Effector memory CD8-positive, alpha-beta T cell (primary cell): ENCODE measurements at places on chromosomes 6 and 20.

- no peak overlapping the region for H3K27ac ChIP-seq
- no peak overlapping the region for H3K4me3 ChIP-seq
- DNase-seq: no peak
- no peaks in the 10 kb centered on the region for H3K4me1 ChIP-seq
- no peaks in the 10 kb centered on the region for H3K36me3 ChIP-seq
These were observed 56.9 kb downstream of the RAMACL start for GRCh38 chr6:166529586-166529985.

DNA sequence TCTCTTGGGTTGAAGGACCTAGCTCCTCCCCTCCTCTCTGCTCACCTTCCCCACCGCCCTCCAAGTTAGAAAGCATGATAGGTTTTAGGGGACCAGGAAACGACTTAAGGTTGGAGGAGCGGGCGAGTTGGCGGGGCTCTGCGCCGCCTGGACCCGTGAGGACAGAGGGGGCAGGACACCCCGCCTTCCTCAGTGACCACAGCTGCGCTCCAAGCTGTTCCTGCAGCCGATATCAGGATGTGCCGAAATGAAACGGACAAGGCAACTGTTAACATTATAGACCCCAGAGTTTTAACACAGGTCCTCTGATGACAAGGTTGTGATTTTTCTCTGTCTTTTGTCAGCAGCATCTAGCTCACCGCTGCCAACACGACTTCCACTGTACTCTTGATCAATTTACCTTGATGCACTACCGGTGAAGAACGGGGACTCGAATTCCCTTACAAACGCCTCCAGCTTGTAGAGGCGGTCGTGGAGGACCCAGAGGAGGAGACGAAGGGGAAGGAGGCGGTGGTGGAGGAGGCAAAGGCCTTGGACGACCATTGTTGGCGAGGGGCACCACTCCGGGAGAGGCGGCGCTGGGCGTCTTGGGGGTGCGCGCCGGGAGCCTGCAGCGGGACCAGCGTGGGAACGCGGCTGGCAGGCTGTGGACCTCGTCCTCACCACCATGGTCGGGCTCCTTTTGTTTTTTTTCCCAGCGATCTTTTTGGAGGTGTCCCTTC is at the start of gene GRM1:
GRM1 (plus strand) TSS at position 212 of the 722 bp plus-strand sequence; CDS start at position 668, 456 bp downstream.
- H3K27me3 ChIP-seq: peaks cover 70% of the 10 kb centered on the region
- no peak within 1 kb of the TSS for H3K27ac ChIP-seq
- H3K4me1 ChIP-seq: no peaks in the 10 kb centered on the region
- no peaks in the 10 kb centered on the region for H3K36me3 ChIP-seq
- no peak within 1 kb of the TSS for H3K4me3 ChIP-seq
- no peak for DNase-seq

- peaks cover 7% of the 10 kb centered on the region for H3K4me1 ChIP-seq
- peak; percentile 3 for DNase-seq
- peak overlapping the region; percentile 59 for H3K4me3 ChIP-seq
- H3K36me3 ChIP-seq: no peaks in the 10 kb centered on the region
- peaks cover 11% of the 10 kb centered on the region for H3K27me3 ChIP-seq
These were observed 1.0 kb downstream of the LRP11 start for GRCh38 chr6:149862922-149863697.

GRCh38 chr6:34908194-34908593 is 19.1 kb downstream of the ANKS1A start:
- H3K27me3 ChIP-seq: no peaks in the 10 kb centered on the region
- H3K27ac ChIP-seq: no peak overlapping the region
- H3K4me1 ChIP-seq: peaks cover 29% of the 10 kb centered on the region
- H3K36me3 ChIP-seq: peaks cover 6% of the 10 kb centered on the region
- H3K4me3 ChIP-seq: no peak overlapping the region

DNA sequence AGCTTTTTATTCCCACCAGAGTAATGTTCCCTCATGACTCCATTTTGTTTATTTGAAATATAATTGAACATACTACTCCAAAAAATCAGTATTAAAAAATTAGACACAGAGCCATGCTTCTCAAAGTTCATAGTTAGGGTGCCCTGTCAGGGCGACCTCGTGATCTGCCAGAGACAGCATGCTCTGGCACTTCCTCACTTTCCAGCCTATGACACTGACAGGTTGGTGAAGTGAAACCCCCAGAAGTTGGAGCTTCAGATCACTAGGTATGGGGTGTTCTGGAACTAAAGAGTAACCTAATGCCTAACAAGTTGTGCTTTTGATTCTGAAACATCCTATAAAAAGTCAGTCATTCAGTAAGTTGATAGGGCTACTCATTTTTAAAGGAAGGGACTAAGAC is 93.0 kb downstream of the TBC1D7 start:
- no peak overlapping the region for H3K27ac ChIP-seq
- H3K36me3 ChIP-seq: peaks cover 2% of the 10 kb centered on the region
- no peak for DNase-seq
- H3K4me3 ChIP-seq: no peak overlapping the region
- peaks cover 13% of the 10 kb centered on the region for H3K27me3 ChIP-seq
- H3K4me1 ChIP-seq: peaks cover 4% of the 10 kb centered on the region

- H3K27ac ChIP-seq: no peak overlapping the region
- H3K36me3 ChIP-seq: no peaks in the 10 kb centered on the region
- no peaks in the 10 kb centered on the region for H3K4me1 ChIP-seq
- no peak overlapping the region for H3K4me3 ChIP-seq
- peaks cover 51% of the 10 kb centered on the region for H3K27me3 ChIP-seq
These were observed 227.0 kb upstream of the CST7 start for GRCh38 chr20:24721891-24722568.

DNA sequence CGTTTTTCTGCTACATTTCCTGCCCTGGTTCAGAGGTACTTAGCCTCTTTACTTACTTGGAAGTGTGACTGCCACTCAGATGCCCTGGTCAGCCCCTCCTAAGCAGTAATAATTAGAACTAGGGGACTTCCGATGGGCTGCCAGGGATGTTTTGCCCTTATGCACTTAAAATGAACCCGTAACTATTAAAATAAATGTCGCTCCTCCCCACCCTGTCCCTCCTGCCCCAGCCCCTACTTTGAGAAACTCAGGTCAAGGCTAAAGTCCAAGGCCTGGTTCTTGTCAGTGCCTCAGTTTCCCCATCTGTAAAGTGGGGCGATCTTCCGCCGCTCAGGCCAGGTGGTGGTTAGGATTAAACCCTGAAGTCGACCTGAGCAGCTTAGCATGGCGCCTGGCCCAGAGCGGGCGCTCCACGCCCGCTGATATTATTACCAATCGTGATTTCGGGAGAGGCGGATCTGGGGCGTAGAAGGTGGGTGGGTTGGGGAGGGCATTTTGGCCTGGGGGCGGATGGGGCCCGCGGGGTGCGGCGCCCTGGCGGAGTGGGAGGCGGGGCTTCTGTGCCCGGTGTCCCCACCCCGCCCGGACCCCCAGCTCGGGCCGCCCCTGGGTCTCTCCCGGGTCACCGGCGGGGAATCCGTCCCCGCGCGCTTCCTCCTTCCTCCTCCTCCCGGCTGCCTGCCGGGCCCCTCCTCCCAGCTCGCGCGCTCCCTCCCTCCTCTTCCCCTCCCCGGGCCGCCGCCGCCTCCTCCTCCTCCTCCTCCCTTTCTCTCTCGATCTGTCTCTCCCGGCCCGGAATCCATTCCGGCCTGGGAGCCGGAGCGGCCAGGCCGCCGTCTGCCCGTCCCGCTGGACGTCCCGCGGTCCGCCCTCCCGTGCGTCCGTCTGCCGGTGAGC is at the start of gene SRC:
SRC (plus strand) TSS at position 802 of the 897 bp plus-strand sequence. CDS start 38,014 bp downstream, outside the sequence.
- H3K4me1 ChIP-seq: peaks cover 8% of the 10 kb centered on the region
- H3K27ac ChIP-seq: peak within 1 kb of the TSS; percentile 56

DNA sequence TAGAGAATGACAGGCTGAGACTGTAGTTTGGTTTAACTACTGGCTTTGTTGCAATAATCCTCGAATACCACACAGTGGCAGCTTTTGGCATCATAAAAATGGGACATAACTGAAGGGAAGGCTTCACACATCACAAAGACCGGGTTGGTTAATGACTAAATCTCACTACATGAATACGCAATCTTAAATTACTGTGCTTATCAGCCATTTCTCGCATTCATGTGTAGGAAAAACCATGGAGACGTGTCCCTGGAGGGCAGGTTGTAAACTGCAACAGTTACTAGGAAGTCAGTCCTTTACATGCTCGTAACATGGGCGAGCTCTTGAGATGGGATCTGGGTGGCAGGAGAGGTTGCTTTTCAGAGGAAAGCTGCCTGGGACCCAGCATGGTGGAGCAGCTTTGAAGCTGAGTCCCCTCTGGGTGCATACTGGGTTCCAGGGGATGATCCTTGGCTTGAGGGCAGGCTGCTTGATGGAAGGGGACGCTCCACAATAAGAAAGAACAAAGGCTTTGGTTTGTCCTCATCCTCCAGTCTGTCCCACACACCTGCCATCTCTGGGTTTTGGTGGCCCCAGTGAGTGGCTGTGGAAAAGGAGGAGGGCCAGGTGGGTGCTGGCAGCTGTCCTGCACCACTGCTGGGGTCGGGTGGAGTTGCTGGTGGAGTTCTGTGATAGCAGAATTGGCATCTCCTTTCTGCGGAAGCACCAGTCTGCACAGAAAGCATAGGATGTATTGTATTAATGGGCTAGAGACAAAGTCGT is 2.1 kb downstream of the RPS21 start:
- peaks cover 30% of the 10 kb centered on the region for H3K4me1 ChIP-seq
- H3K27ac ChIP-seq: no peak overlapping the region
- H3K36me3 ChIP-seq: peaks cover 43% of the 10 kb centered on the region

DNA sequence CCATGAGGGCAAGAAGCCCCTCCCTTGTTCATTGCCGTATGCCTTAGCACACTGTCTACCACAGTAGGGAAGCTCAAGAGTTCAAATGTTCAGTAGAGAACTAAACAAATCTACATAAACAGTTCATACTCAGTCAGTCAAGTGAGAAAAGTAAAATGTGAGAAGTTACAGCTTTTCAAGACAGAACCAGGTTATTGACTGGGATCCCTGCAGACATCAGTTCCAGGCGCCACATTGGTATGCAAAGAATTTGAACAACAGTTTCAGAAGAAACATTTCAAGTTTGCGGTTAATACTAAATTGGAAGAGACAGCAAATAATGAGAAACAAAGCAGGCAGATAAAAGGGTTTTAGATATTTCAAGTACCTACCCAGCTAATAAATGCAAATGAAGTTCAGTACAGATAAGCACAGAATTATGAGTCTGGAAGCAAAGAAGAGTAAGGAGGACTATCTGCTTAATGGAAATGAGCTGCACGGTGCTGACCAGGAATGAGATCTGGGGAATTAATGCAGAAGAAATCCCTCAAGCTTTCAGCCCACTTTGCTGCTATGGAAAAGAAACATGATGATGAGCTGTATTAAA is 246.2 kb downstream of the HACE1 start:
- H3K4me3 ChIP-seq: no peak overlapping the region
- no peak overlapping the region for H3K27ac ChIP-seq
- no peaks in the 10 kb centered on the region for H3K4me1 ChIP-seq
- no peak for DNase-seq

DNA sequence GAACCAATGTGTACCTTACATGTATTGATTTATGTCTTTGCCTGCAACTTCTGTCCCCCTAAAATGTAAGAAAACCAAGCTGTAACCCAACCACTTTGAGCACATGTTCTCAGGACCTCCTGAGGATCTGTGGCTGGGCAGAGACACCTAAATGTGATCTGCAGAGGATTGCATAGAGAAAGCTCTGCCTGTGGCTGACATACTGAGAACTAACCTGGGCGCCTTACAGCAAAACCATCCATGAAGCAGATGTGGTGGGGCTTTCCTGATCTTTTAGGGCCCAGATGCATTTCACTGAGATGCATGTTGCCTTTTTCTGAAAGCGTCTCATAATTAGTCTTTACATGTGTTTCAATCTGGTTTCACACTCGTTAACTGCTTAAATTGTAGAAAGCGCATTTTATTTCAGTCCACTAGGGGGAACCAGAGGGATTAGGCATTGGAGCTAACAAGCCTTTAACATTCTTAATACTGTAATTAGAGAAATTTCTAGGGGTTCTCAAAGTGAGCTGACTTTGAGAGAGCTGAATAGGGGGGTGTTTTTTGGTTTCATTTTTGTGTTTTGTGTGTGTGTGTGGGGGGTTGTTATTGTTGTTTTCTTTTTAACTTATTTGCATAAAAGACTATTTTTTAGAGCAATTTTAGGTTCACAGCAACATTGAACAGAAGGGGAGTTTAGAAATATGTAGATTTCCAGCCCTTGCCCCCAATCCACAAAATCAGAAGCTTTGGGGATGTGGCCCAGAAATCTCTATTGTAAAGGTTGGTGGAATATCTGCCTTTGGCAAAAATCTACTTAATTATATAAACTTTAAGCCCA is 50.9 kb upstream of the FAM184A start:
- H3K4me3 ChIP-seq: no peak overlapping the region
- H3K36me3 ChIP-seq: no peaks in the 10 kb centered on the region
- peak; percentile 26 for DNase-seq
- no peaks in the 10 kb centered on the region for H3K27me3 ChIP-seq
- H3K27ac ChIP-seq: no peak overlapping the region

DNA sequence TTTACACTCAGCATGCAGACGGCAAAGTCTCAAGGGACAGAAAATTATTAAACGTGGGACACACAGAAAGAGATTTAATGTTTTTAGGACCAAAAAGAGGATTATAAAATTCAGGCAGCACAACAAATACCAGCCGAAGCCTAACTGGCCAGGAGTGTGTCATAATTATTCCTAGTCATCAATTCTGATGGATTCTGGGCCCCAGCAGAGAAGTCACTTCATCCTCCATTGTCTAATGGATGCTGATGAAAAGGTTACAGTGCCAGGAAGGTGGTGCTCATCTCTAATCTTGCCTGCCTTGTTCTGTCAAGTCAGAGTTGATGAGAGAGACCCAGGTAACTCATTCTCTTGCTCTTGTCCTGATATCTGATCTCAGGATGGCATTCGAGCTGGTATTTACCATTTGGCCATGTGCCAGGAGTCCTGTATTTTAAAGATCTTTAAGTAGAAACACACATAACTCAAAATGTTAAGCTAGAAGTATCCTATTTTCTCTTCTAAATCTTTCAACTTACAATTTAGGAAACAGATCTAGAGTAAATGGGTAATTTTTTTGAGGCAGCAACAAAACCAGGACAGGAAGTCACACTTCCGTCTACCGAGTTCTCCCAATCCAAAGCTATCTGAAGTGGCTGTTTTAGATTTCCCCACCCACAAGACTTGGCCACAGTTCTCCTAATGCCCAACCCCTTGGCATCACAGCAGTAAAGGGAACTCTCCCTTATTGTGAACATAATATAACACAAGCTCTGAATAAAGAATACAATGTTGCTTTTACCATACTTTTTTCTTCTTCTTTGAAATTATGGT is 50.0 kb downstream of the ADAT2 start:
- H3K27me3 ChIP-seq: no peaks in the 10 kb centered on the region
- peak overlapping the region; percentile 61 for H3K27ac ChIP-seq
- H3K36me3 ChIP-seq: peaks cover 8% of the 10 kb centered on the region
- peak; percentile 5 for DNase-seq
- peak overlapping the region; percentile 43 for H3K4me3 ChIP-seq

DNA sequence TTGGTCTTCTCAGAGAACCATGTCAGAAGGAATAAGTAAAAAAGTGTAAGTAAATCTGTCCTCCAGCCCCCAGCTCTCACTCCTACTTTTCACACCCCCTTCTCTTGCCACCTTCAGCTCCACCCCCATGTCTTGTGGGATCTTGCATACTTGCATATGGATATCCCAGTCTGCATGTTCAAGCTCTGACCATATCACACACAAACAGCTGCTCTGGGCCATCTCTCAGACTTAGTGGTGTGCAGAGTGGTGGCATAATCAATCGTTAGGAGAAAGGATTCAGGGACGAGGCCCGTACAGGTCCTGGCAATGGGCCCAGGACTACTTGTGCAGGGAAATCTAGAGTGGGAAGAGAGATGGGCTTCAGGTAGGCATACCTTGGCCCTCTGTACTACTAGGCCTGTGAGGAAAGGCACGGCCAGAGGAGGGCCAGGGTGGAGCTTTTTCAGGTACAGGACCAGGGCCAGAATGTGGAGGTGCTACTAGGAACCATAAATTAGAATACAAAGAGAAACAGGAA is 112.0 kb upstream of the SGK1 start:
- peaks cover 6% of the 10 kb centered on the region for H3K27me3 ChIP-seq
- peaks cover 2% of the 10 kb centered on the region for H3K4me1 ChIP-seq
- no peak for DNase-seq
- H3K27ac ChIP-seq: peak overlapping the region; percentile 50
